ENCODE measurements at places on chromosomes 4 and X.

GRCh38 chr4:200936-201335 is 76.6 kb downstream of the ZNF718 start:
- no peak for DNase-seq

DNA sequence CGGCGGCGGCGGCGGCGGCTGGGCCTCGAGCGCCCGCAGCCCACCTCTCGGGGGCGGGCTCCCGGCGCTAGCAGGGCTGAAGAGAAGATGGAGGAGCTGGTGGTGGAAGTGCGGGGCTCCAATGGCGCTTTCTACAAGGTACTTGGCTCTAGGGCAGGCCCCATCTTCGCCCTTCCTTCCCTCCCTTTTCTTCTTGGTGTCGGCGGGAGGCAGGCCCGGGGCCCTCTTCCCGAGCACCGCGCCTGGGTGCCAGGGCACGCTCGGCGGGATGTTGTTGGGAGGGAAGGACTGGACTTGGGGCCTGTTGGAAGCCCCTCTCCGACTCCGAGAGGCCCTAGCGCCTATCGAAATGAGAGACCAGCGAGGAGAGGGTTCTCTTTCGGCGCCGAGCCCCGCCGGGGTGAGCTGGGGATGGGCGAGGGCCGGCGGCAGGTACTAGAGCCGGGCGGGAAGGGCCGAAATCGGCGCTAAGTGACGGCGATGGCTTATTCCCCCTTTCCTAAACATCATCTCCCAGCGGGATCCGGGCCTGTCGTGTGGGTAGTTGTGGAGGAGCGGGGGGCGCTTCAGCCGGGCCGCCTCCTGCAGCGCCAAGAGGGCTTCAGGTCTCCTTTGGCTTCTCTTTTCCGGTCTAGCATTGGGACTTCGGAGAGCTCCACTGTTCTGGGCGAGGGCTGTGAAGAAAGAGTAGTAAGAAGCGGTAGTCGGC is 528 bp downstream of the FMR1 start:
- no peak for DNase-seq

DNA sequence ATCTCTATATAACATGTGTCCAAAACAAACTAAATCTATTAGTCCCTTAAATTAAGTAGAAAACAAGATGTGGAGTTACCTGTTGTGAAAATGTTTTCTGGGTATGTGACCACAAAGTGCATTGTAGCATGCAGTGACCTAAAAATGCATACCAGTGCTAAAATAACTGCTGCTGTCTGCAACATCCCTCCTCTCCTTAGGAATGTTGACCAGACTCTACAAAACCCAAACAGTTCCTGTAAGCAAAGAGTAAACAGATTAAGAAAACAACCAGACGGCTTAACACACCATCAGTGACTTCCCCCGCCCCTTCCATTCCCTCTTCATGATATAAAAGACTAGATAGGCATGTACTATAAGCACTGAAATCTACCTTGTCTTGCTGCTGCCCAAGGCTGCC is 15.8 kb upstream of the RAB33B start:
- no peak for DNase-seq

DNA sequence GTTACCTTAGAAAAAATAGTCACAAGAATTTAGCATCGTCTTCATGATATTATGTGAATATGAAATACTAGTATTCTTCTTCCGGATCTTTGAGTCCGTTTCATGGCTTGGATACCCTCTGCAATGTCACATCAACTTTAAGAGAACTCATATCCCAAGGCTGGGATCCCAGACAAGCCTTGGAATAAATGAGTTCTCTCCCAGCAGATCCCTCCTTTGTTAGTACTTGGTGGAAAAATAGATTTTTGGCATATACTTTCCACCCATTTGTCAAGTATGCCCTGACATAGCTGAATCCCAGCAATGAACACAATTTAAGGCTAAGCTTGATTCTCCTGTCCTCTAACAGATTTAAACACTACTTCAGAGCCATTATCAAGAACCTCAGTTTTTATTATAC is 144.5 kb downstream of the PPARGC1A start:
- no peak for DNase-seq

Measured in NCI-H774 (cell line).